Naive thymus-derived CD4-positive, alpha-beta T cell (primary cell): ENCODE measurements at places on chromosomes 1 and 21. TPM values are rescaled to one million over a fixed set of nuclear protein-coding genes. Genes with fewer than 3 reads are reported as not detected.

The KRTAP12-1 gene
- total RNA-seq, result not detected in 2 replicates

The NPHS2 gene
- total RNA-seq, result not detected

The CYP4Z1 gene
- not detected for total RNA-seq

The KNCN gene
- total RNA-seq, result not detected

The SPSB1 gene
- 1.8 TPM for total RNA-seq

The ATF6 gene
- total RNA-seq, result 27.5 TPM

The SPRR1A gene
- not detected for total RNA-seq

The SEMA4A gene
- 8.6 TPM for total RNA-seq

GRCh38 chr1:162997499-162998285, 71.5 kb upstream of the RGS4 start:
- H3K4me3 ChIP-seq, result no peak overlapping the region
- no peaks in the 10 kb centered on the region for H3K4me1 ChIP-seq
- H3K36me3 ChIP-seq, result no peaks in the 10 kb centered on the region
- H3K27me3 ChIP-seq, result no peaks in the 10 kb centered on the region

- DNase-seq, result no peak
- no peaks in the 10 kb centered on the region for H3K27me3 ChIP-seq
- H3K4me3 ChIP-seq, result no peak overlapping the region
- H3K4me1 ChIP-seq, result no peaks in the 10 kb centered on the region
Observed at GRCh38 chr1:165114022-165114888, 242.3 kb downstream of the LMX1A start.

- no peak for DNase-seq
- H3K4me3 ChIP-seq, result no peak overlapping the region
- no peak overlapping the region for H3K27ac ChIP-seq
- H3K27me3 ChIP-seq, result no peaks in the 10 kb centered on the region
Observed at GRCh38 chr1:24069817-24070216, 42.1 kb downstream of the MYOM3 start.

GRCh38 chr1:44067266-44068250, 36.3 kb upstream of the SLC6A9 start:
- H3K36me3 ChIP-seq, result no peaks in the 10 kb centered on the region
- no peak overlapping the region for H3K4me3 ChIP-seq
- no peaks in the 10 kb centered on the region for H3K4me1 ChIP-seq

GRCh38 chr1:17930635-17931034, 175.5 kb downstream of the ACTL8 start:
- H3K4me1 ChIP-seq, result no peaks in the 10 kb centered on the region
- H3K27ac ChIP-seq, result no peak overlapping the region
- no peaks in the 10 kb centered on the region for H3K36me3 ChIP-seq

DNA sequence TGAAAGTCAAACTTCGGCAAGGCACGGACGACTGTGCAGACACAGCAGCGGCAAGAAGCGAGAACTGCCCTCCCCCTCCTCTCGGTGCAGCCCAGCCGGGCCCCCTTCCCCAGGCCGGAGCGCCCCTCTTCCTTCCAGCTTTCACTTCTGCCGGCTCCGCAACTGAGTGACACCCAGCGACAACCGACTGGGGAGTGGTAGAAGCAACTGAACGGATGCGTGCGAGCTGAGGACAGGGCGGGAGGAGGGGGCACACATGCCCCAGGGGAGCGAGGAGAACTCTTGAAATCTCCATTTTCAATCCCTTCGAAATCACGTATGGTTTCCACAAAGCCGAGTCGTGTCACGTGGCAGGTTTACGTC, 146.6 kb downstream of the PGBD5 start:
- no peak overlapping the region for H3K27ac ChIP-seq
- DNase-seq, result no peak
- H3K36me3 ChIP-seq, result peaks cover 6% of the 10 kb centered on the region
- no peaks in the 10 kb centered on the region for H3K27me3 ChIP-seq
- no peaks in the 10 kb centered on the region for H3K4me1 ChIP-seq
- H3K4me3 ChIP-seq, result no peak overlapping the region

GRCh38 chr1:172719066-172719627, 60.2 kb downstream of the FASLG start:
- no peak overlapping the region for H3K4me3 ChIP-seq
- no peaks in the 10 kb centered on the region for H3K36me3 ChIP-seq
- H3K27ac ChIP-seq, result no peak overlapping the region
- H3K27me3 ChIP-seq, result no peaks in the 10 kb centered on the region

GRCh38 chr1:94988356-94988755, 61.4 kb upstream of the CNN3 start:
- no peaks in the 10 kb centered on the region for H3K27me3 ChIP-seq
- H3K36me3 ChIP-seq, result no peaks in the 10 kb centered on the region
- H3K27ac ChIP-seq, result no peak overlapping the region
- H3K4me1 ChIP-seq, result no peaks in the 10 kb centered on the region
- H3K4me3 ChIP-seq, result no peak overlapping the region
- no peak for DNase-seq

- H3K27me3 ChIP-seq, result no peaks in the 10 kb centered on the region
- H3K27ac ChIP-seq, result no peak overlapping the region
- H3K4me3 ChIP-seq, result no peak overlapping the region
- peaks cover 5% of the 10 kb centered on the region for H3K4me1 ChIP-seq
Observed at GRCh38 chr21:45408801-45409261, 3.9 kb downstream of the COL18A1 start.

- H3K4me1 ChIP-seq, result peaks cover 48% of the 10 kb centered on the region
- no peaks in the 10 kb centered on the region for H3K27me3 ChIP-seq
- DNase-seq, result no peak
- no peaks in the 10 kb centered on the region for H3K36me3 ChIP-seq
- H3K4me3 ChIP-seq, result peak overlapping the region; percentile 44
- H3K27ac ChIP-seq, result peak overlapping the region; percentile 81
Observed at GRCh38 chr1:198520524-198521254, 19.8 kb downstream of the ATP6V1G3 start.

DNA sequence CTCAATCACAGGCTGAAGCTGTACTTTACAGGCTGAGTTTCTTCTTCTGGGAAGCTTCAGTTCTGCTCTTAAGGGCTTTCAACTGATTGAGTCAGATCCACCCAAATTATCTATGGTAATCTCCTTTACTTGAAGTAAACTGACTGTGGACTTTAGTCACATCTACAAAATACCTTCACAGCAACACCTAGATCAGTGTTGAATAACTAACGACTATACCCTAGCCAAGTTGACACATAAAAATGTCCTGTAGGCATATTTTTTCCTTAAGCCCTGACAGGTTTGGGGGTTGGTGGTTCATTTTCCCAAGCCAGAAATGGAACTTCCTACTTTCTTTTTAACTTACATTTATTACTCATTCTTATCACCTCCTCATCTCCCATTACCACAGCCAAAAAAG, 42.9 kb upstream of the PRKACB start:
- H3K36me3 ChIP-seq, result no peaks in the 10 kb centered on the region
- no peak for DNase-seq
- no peak overlapping the region for H3K27ac ChIP-seq
- no peak overlapping the region for H3K4me3 ChIP-seq

- no peaks in the 10 kb centered on the region for H3K36me3 ChIP-seq
- H3K4me1 ChIP-seq, result no peaks in the 10 kb centered on the region
- DNase-seq, result no peak
- H3K27ac ChIP-seq, result no peak overlapping the region
- H3K27me3 ChIP-seq, result no peaks in the 10 kb centered on the region
Observed at GRCh38 chr21:29194342-29194741, 63.9 kb downstream of the MAP3K7CL start.

GRCh38 chr21:41584603-41585176, 76.7 kb upstream of the TMPRSS2 start:
- no peaks in the 10 kb centered on the region for H3K36me3 ChIP-seq
- no peaks in the 10 kb centered on the region for H3K4me1 ChIP-seq
- no peak overlapping the region for H3K27ac ChIP-seq
- no peaks in the 10 kb centered on the region for H3K27me3 ChIP-seq
- no peak overlapping the region for H3K4me3 ChIP-seq

DNA sequence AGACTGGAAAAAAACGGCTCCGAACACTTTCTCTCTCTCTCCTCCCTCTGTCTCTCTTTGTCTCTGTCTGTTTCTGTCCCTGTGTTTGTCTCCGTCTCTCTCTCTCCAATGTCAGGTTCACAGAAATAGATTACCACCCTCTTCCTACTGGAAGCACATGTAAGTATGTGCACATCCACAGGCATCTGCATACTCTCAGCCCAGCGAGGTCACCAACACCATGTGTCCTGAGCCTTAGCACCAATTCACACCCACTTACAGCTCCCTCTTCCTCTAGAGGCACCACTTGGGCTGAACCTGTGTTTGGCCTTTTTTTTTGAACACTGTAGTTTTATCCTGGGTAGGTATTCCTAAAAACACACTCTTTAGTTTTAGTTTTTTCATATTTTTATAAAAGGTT, 130.5 kb downstream of the ETS2 start:
- no peaks in the 10 kb centered on the region for H3K27me3 ChIP-seq
- no peaks in the 10 kb centered on the region for H3K36me3 ChIP-seq
- H3K27ac ChIP-seq, result no peak overlapping the region

DNA sequence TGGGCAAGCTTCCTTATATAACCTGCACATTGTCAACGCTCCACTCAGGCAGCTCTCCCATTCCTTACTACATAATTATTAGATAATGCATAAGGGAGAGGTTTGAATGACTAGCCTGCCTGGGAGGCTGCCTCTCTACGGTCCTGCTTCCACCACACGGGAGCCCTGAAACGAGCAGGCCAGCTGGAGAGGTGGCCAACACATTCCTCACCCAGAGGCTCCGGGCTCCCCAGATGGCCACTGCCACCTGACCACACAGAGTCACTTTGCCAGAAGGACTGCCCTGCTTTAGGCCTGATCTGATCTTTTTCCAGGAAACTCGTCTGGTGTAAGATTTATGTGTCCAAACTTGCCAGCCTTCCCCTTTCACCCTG, 27.9 kb downstream of the HIVEP3 start:
- H3K27ac ChIP-seq, result peak overlapping the region; percentile 68
- H3K4me1 ChIP-seq, result peaks cover 17% of the 10 kb centered on the region
- no peak for DNase-seq
- no peaks in the 10 kb centered on the region for H3K27me3 ChIP-seq
- H3K36me3 ChIP-seq, result no peaks in the 10 kb centered on the region

GRCh38 chr21:34559089-34559631, 47.1 kb upstream of the KCNE1 start:
- no peak overlapping the region for H3K4me3 ChIP-seq
- H3K27ac ChIP-seq, result no peak overlapping the region
- no peaks in the 10 kb centered on the region for H3K4me1 ChIP-seq
- no peaks in the 10 kb centered on the region for H3K36me3 ChIP-seq
- H3K27me3 ChIP-seq, result no peaks in the 10 kb centered on the region

DNA sequence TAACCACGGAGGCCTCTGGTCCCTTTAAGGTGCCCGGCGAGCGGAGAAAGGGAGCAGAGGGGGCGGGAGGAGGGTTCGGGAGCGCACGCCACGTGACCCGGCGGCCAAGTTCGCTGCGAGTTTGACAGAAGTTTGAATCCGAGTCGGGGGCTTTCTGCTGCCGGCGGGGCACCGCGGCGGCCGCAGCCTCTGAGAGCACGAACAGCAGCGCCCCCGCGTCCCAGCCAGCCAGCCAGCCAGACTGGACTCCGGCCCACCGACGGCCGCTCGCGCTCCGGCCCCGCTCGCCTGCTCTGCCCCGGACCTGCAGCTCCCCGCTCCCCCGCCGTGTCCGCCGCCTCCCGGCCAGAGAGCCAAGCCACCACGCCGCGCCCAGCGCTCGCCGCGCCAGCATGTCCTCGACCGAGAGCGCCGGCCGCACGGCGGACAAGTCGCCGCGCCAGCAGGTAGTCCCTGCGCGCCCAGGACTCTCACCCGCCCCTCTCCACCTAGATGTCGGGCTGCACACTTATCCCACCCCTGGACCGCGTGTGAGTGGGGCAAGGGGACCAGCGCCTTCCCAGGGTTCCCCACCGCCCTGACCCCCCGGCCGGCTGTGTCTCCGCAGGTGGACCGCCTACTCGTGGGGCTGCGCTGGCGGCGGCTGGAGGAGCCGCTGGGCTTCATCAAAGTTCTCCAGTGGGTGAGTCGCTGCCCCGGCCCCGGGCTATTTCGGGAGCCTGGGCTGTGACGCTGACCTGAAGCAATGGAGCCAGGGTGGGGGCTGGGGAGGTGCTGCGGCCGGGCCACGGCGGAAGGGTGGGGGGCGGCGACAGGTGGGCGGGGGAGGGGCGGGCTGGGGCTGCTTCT, at the start of gene SYPL2:
Gene SYPL2, plus strand, starts transcription at position 95 of the 849 bp plus-strand sequence. Its CDS starts 298 bp downstream, at position 393.
- peak within 1 kb of the TSS; percentile 44 for H3K4me3 ChIP-seq
- H3K27ac ChIP-seq, result no peak within 1 kb of the TSS
- H3K27me3 ChIP-seq, result peaks cover 11% of the 10 kb centered on the region
- H3K4me1 ChIP-seq, result no peaks in the 10 kb centered on the region
- no peaks in the 10 kb centered on the region for H3K36me3 ChIP-seq

DNA sequence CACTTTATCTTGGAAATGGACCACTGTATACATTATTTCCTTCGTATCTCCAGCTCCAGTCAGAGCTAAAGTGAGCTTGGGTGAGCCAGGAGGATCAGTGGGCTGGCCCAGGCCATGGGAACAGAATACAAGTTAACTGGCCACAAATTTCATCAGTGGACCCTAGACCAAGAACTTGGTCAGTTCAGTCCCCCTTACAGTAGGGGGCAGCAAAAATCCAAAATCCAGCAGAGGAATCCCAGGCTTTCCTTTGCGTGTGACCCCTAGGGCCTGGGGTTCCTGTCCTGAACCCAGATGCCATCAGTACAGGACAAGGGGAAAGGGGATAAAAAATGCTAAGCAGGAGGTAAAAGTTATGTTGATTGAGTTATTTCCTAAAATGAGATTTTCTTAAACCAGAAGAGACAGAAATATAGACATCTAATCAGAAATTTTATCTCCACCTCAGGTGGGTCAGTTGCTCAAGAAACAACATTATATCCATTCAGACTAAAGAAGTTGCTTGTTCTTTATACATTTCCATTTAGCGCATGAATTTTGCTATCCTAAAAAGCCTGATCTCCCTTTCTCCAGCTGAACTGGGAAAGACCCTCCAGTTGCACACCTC, 24.1 kb upstream of the LCE5A start:
- no peak overlapping the region for H3K27ac ChIP-seq
- H3K4me1 ChIP-seq, result no peaks in the 10 kb centered on the region
- DNase-seq, result no peak
- H3K27me3 ChIP-seq, result no peaks in the 10 kb centered on the region
- H3K36me3 ChIP-seq, result no peaks in the 10 kb centered on the region

DNA sequence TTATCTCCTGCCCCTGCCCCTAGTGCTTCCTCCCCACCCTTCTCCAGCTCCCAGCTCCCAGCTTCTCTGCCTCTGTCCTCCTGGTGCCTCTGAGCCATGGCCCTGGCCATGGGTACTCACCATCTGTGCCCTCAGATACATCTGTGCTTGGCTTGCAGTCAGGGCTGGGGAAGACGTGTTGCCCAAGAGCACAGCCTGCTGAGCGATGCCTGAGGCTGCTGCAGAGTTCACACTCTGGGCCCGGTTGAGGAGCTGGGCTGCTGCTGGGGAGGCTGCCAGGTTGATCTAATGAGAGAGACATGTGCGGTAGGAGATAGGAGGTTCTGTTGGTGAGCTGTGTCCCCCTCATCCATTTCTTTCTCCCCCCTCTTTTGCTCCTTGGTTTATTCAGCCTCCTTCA, 49.4 kb upstream of the A3GALT2 start:
- no peak overlapping the region for H3K4me3 ChIP-seq
- no peak overlapping the region for H3K27ac ChIP-seq
- no peaks in the 10 kb centered on the region for H3K27me3 ChIP-seq
- H3K36me3 ChIP-seq, result no peaks in the 10 kb centered on the region
- no peak for DNase-seq
- H3K4me1 ChIP-seq, result no peaks in the 10 kb centered on the region

GRCh38 chr1:203999618-204000017, 73.3 kb upstream of the SOX13 start:
- H3K36me3 ChIP-seq, result no peaks in the 10 kb centered on the region
- peaks cover 5% of the 10 kb centered on the region for H3K4me1 ChIP-seq
- no peaks in the 10 kb centered on the region for H3K27me3 ChIP-seq
- no peak overlapping the region for H3K4me3 ChIP-seq
- no peak overlapping the region for H3K27ac ChIP-seq
- DNase-seq, result no peak
